Cerebellum (tissue), 4 donors: ENCODE measurements at places on chromosomes 5 and 9.
A peak's percentile ranks its signal among the peaks of the same experiment; 100 is the strongest.

DNA sequence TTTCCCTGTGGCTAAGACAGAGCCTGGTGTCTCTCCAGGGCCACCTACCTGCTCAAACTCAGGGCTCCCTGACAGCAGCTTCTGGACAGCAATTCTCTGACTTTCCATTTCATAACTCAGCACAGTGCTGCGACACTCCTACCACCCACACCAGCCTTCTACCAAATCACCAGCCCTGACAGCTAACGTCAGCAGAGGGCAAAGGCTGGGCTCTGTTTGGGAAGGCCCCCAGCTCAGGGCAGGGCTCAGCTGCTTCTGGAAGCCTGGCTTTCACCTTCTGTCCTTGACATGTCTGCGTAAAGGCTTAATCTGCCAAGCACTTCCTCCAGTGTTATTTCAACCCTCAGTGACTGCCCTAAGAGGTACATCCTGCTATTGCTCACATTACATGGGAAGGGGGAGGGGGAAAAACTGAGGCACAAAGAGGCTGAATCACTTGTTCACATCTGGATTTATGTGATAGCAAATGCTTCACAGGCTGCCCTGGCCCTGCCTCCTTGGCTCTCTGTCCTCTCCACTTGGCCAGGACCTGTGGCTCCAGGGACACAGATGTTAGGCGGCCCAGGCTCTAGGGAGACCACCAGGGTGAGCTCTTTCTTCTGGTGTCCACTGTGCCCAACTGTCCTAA, 102.5 kb upstream of the PANK3 start:
- no peak for DNase-seq

GRCh38 chr5:74407701-74408100, 232.8 kb downstream of the ENC1 start:
- DNase-seq, result no peak

DNA sequence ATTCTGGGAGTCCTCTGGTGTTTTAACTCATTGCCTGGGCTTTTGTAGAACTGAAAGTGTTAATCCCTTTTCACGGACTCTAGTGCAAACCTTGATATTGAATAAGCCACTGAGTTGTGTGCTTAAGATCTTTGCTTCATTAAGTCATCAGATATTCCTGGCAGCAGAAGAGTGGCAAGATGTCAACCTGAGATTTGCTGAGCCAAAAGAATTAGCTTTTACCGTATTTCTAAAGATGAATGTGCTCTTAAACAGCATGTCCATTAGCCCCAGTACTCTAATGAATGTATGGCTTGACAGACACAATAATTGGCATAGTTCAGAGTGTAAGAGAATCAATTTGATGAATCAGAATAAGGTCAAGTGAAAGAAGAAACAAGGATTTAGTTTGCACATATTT, 87.2 kb upstream of the CDH6 start:
- DNase-seq, result no peak

DNA sequence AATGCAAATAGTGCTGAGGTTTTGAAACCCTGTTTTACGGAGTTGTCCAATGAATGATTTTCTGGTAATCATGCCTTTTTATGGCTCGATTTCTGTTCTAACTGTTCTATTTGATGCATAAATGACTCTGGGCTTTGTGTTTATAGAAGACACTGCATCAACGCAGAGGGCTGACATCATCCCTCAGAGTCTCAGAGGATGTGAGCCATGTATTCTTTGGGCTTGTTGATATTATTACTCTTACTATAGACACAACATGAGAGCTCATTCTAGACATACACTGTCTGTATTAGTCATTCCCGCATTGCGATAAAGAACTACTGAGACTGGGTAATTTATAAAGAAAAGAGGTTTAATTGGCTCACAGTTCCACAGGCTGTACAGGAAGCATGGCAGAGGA, 31.6 kb downstream of the CDH6 start:
- DNase-seq, result no peak

DNA sequence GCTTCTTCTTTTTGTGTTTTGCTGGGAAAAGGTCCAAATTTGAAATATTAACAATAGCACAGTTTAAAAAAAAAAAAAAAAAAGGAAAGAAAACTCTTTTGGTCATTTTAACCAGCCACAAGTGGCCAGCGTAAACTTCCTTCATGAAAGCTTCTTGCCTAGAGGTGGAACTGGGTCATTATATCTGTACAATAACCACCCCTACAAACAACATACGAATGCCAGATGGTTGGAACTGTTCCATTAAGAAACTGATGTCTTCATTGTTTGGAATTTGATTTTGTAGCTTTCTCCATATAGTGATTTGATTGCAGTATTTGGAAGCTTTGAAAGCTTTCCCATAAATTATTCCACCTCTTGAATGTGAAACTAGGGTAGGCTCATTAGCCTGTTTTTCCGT, 18.3 kb upstream of the LPAR1 start:
- DNase-seq, result no peak

DNA sequence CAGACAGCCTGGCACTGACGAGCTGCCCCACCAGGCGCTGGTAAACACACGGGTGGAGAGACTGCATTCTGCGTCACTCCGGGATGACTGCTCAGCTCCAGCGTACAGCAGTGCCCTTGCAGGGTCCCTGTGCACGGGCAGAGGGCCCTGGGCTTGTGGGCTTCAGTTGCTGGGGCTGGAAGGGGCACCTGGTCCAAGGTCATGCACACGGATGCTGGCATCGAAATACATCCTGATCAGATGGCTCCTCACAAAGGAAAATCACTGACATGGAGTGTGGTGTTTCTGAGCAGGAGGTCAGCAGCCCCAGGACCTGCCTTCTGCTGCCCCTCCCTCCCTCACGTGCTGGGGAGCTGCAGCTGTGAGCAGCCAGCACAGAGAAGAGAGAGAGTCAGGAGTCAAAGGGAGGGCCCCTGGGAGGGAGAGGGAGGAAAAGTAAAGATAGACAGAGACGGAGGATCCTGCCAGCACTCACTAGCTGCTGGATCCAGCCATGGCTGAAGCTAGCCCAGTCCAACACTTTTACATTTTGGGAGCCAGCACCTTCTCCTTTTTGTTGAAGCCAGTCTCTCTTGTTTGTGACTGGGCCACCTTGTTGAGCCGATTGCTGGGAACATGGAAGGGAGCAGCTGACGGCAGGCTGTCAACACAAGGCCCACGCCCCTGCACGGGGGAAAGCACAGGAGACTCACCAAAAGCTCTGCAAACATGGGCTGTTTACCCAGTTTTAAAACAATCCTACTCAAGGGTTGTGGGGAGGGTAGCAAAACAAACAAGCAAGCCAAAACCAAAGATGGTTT, 166.5 kb upstream of the PHYKPL start:
- no peak for DNase-seq

DNA sequence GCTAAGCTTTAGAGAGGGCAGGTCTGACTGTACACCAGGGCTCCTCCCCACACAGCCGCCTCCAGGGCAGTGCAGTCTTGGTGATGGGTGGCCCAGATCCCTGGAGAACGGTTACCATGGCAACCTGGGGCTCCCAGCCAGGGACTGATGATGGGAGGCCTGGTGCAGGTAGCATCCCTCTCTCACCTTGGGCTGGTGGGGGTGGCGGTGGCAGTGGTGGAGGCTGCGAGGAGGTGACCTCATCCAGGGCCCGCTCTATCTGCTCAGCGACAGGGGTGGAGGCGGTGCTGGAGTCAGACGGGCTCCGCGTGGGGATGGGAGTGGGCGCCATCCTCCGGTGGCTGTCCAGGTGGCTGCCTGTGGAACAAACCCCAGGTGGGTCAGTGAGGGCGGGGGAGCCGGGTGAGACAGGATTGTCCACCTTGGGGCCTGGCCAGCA, 12.3 kb downstream of the PRR7 start:
- no peak for DNase-seq

DNA sequence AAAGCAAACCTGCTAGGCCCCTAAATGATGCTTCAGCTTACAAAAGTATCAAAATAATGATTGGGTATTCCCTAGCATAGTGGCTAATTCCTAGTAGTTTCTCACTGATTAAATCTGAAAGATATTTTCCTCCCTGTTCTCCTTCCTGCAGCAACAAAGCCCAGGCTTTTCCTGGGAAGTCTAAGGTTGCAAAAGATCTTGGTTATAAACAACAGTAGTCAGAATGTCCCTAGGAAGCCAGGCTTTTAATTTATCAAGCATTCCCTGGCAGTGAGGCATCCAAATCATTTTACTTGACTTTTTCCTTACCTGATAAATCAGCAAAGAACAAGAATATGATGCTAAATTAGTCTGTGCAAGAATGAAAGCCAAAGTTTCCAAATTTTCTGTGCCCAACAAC, 272.0 kb downstream of the PDE4D start:
- DNase-seq, result no peak

GRCh38 chr9:20623748-20624124, 1.4 kb upstream of the MLLT3 start:
- DNase-seq, result no peak

- no peak for DNase-seq
These were observed 22.9 kb upstream of the NREP start for GRCh38 chr5:111779922-111780292.

- no peak for DNase-seq
These were observed 143.0 kb upstream of the RPS23 start for GRCh38 chr5:82421119-82421518.

- no peak for DNase-seq
These were observed 1.6 kb downstream of the SOWAHA start for GRCh38 chr5:132814503-132815294.

DNA sequence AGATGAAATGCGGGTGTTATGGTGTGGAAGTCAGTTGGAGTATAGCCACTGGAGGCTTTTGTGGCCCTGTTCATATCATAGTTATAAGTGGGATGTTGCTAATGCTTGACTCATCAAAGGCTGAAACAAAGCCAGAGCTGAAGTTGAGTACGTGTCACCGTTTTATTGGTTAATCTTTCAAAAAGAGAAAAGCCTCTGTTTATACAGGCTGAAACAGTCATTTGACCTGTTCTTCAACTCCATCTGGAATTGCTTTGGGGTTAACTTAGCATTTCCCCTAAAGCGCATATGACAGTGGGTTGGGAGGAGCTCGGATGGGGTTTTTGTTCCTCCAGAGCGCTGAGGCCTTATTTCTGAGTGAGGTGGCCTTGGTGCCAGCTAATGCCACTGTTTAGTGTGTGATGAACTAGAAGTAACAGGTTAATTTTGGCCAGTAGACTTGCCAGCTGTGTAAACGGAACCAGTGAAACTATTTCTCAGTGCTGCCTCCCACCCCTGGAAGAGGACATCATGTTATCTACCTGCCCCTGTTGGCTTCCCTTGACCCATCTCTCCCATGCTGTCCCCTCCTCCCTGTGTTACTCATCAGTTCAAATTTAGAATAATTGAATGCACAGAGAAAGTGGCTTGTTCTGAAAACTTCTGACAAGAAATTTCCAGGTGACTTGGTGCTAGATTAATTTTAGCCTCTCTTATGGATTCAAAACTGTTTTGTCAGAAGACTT, 34.2 kb downstream of the MTAP start:
- DNase-seq, result no peak

- DNase-seq, result no peak
These were observed 630.5 kb downstream of the ACTL7B start for GRCh38 chr9:108225149-108225800.

DNA sequence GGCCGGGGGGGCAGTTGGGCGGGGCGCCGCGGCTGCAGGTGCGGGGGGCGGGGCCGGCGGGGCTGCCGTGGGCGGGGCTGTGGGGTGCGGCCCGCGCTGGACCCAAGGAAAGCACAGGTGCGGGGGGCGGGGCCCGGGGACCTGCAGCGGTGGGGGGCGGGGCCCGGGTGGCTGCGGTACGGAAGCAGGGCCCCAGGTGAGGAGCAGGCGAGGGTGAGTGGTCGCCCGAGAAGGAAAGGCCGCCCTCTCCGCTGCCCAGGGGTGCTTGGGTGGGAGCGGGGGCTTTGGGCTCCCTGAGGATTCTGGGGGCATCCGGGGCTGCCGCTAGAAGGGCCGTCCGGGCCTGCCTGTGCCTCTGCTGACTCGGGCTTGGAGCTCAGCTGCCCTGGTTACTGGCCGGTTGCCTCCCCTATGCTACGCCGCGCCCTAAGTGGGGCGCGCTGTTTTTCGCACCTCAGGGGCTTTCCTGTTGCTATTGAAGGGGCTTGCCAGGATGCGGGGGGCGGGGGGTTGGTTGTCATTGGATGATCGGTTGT, 767 bp downstream of the RALGPS1 start:
- peak; percentile 64 for DNase-seq

DNA sequence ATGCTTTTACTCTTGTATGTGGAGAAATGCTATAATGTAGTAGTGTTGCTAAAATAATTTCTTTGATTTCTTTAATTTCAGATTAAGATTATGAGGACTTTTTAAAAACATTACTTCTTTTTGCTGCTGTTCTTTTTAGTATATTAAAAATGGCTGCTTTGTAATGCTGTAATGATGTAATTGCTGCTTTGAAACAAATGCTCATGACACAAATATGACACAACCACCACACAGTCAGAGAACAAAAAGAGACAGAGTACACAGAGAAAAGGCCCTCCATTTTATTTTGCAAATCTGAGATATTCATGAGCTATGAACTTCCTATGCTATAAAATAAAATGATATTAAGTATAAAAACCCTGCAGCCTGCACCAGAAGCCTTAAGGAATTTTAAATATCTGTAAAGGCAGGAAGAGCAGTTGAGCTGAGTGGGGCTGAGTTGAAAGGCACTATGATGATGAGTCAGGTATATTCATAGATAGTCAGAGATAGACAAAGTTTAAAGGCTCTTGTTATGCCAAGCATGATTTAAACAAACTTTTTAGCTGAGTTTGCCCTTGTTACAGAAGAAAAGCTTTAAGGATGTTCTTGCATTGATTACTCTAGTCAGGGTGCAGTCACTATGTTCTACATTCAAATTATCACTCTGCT, 5.1 kb upstream of the POU5F2 start:
- no peak for DNase-seq

DNA sequence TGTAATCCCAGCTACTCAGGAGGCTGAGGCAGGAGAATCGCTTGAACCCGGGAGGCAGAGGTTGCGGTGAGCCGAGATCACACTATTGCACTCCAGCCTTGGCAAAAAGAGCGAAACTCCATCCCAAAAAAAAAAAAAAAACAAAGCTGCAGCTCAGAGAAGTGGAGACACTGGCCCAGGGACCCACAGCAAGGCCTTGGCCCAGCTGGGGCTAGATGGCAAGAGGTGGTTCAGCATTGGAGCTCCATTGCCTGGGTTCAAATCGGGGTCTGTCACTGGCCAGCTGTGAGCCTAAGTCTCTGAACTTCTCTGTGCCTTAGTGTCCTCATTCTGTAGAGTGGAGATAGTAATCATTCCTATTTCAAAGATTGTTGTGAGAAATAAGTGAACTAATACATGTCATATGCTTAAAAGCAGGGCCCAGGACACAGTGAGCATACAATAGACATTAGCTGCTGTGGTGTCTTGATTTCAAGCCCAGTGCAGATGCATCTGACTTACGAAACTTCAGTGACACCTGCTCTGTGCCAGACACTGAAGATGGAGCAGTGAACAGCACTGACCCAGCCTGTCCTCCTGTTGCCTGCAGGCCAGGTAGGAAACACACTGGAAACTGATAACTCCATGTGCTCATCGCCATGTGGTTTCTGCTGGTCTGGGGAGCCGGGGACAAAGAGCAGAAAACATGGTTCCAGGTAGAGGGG, 127.7 kb downstream of the C9orf50 start:
- DNase-seq, result no peak

GRCh38 chr5:59360130-59360555, 533.4 kb downstream of the PDE4D start:
- no peak for DNase-seq
